BJ (cell line): ENCODE measurements at places on chromosomes 2 and 18. TPM values are rescaled to one million over a fixed set of nuclear protein-coding genes. Genes with fewer than 3 reads are reported as not detected.

Gene RAB6C
- polyA plus RNA-seq, result not detected in 2 replicates

Gene COLEC11
- polyA plus RNA-seq, result 0.07 and 0.15 TPM in 2 replicates

Gene ATP6V1C2
- 0.04 and 0.12 TPM in 2 replicates for polyA plus RNA-seq

Gene ATP8B1
- polyA plus RNA-seq, result 53.3 and 84.5 TPM in 2 replicates

Gene NEU2
- not detected in 2 replicates for polyA plus RNA-seq

Gene PDE6D
- polyA plus RNA-seq, result 28.7 and 35.1 TPM in 2 replicates
